ENCODE measurements at places on chromosomes 12 and 14.

DNA sequence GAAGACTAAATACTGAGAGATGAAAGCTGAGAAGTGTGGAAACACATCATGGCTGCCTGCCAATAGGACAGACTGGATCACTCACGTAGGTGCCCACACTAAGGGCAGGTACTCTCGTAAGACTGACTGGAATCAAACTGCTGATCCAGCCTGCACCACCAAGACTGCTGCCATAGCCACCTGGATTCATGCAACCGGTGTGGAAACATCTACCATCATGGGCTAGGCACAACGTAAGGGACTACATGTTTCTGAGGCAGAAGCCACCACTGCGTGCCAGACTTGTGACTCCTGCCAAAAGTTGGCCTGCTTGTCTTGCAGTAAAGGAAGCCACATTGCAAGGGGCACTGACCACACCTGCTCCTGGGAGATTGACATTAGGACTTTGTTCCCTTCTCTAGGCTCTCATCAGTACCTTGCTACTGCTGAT lies 3.8 kb downstream of the POMT2 start:
- DNase-seq, result no peak

DNA sequence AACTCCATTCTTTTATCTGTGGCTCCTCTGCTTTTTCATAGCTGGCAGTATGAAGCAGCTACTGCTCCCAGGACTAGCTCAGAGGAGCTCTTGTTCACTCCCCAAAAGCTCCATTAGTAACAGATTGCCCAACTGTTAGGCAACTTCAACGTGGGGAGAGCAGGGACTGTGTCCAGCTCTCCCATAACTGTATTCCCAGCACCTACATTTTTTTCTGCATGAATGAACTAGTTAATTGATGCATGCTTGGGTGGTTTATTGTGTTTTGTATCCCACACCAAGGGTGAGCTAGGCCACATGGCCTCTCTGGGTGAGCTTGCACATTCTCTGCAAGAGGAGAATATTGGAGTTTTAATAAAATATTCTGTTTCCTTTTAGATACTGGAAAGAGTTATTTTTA lies 15.2 kb downstream of the STON2 start:
- DNase-seq, result no peak

DNA sequence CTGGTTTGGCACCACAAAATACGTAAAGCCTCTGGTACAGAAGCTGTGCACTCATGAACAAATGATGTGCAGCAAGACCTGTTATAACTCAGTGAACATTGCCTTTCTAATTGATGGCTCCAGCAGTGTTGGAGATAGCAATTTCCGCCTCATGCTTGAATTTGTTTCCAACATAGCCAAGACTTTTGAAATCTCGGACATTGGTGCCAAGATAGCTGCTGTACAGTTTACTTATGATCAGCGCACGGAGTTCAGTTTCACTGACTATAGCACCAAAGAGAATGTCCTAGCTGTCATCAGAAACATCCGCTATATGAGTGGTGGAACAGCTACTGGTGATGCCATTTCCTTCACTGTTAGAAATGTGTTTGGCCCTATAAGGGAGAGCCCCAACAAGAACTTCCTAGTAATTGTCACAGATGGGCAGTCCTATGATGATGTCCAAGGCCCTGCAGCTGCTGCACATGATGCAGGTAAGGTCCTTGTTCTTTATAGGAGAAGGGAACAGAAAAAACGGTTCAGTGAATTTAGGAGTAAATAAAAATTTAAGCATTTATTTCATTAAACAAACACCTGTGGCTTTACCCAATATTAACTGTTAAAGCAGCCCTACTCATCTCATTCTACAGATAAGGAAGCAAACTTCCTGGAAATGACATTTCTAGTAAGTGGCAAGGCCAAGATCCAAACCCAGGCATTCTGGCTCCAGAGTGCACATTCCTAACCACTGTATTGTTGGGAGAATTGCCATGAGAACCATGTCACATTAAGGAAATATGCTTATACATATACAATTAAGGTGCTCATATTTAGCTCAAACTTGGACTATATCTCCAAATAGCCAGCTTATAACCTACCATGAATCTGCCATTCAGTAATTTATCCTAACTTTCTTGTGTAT lies 11.7 kb downstream of the COCH start:
- no peak for DNase-seq

DNA sequence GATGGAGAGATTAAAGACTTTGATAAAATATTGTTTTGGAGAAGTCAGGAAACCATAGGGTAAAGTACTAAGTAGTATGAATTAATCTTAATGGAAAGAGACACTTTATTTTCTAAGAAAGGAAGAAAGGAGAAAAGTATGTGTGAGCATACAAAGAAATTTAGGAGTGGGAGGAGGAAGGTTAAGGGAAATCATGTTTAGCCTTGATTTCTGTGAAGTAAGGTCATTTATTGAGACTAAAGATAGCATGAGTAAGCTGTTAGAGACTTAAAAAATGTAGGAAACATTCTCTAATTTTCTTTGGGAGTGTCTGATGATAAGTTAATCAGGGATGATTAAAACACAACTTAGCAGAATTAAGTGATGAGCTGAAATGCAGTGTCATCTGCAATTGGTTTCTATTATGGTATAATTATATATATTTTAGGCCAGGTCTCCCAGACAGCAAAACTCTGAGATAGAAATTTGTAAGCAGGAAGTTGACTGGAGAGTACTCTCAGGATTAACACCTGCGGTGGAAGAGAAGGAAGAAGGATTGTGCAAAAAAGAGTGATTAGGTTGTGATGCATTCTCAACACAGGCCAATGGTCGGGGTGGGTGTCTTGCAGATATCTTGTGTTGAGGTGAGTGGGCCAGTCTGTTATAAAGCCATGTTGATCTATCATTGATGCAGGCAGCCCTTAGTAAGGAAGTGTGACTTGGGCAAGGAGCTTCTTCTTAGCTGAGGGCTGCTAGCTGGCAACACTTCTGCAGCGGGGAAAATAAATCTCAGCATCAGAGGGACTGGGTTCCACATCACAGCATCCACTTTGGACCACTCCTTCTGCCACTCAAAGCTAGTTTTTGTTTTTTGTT lies 256.2 kb downstream of the AEBP2 start:
- DNase-seq, result no peak

DNA sequence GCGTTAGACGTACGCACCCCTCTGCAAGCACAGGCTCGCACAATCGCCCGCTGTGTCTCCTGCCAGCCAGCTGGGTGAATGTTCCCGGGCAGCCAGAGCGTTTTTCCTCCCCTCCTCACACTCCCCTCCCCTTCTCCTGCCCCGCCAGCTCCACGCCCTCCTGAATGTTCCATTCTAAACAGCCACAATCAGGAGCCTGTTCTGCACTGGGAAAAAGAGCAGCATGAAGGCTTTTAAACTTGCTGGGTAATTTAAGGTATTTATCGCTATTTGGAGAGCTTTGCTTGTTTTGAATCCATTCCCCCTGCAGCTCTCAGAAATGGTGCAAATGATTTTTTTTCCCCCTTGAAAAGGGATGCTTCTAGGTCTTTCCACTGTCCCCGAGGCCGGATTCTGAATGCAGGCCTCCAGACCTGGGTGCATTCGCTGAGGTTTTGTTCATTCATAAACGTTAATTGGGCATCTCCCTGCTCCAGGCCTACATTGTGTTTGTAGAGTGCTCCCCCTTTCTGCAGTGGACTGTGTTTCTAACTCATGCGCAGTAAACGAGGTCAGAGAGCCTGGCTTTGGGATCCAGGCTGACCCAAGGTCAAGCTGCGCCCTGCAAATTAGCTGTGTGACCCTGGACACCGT lies 212.5 kb downstream of the CHST11 start:
- no peak for DNase-seq

GRCh38 chr14:86942936-86943335 lies 1050.0 kb downstream of the GALC start:
- DNase-seq, result no peak

Measured in CD4-positive, alpha-beta T cell treated with Interleukin-17A for 1 hour (primary cell).